ENCODE measurements at places on chromosomes 3 and 15.
A peak's percentile ranks its signal among the peaks of the same experiment; 100 is the strongest.

- peak; percentile 91 for DNase-seq
Measured at GRCh38 chr3:135965506-135966270, at the start of gene PPP2R3A. TSS of gene PPP2R3A (plus strand) at chr3:135965728. CDS start at chr3:136001499, 35,771 bp downstream.

- no peak for DNase-seq
Measured at GRCh38 chr3:182315313-182315712, 478.0 kb upstream of the ATP11B start.

DNA sequence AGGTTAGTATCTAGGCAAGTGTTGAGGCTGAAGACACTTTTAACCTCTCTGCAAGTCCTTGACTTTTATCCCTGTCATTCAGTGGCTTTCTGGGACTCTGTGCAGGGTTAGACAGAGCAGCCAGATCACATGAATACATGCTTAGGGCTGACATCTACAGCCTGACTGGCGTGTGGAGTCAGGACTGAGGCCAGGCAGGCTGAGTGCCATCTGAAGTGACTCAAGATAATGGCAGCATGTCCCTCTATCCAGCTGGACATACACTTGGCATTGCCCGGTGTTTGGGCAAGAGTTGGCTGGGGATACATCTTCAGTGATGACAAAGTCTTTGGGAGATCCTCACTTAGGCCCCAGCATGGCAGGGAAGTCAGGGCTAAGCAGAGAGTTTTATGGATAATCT, 22.4 kb downstream of the DUOX2 start:
- no peak for DNase-seq

GRCh38 chr3:107981471-107982111, 109.2 kb downstream of the CD47 start:
- peak; percentile 14 for DNase-seq

DNA sequence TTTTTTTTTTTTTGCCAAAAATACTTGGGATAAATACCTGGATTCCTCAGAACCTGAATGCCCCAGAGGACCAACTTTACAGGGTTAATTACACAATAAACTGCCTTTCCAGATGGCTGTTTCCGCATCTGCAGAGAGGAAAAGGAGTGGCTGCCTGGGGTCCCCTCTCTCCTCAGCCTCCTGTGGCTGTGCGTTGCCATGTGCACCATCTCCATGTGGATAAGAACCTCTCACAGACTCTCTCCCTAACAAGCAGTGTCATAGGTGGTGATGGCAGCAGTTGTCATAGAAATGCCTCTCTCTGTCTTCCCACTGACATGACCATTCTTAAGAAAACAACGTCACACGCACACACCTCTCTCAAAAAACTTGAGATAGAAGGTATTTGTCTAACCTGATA, 179.4 kb downstream of the RPLP1 start:
- no peak for DNase-seq

DNA sequence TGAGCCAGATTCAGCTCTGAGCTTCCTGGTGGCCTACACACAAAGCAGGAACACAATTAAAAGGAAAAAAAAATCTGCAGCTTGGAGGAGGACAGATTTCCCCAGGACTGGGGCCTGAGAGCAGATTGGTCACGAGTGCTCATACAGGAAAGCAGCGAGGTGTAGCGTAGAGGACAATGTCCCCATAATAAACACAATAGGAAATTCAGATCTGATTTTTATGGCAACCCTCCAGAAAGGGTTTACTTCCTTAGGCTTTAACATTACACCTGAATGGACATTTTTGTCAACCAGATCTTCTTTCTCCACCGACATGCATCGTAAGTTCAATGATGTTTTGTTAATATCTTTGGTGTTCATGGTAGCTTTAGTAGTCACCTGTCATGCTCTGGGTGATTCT, 23.3 kb downstream of the SLC6A20 start:
- no peak for DNase-seq

GRCh38 chr3:140145528-140145927, 210.5 kb downstream of the CLSTN2 start:
- no peak for DNase-seq

GRCh38 chr15:44584162-44584749, 47.3 kb downstream of the EIF3J start:
- DNase-seq, result no peak

GRCh38 chr3:53863145-53863544, 16.8 kb downstream of the IL17RB start:
- DNase-seq, result no peak

GRCh38 chr3:94137377-94137776, 74.5 kb downstream of the NSUN3 start:
- no peak for DNase-seq

- no peak for DNase-seq
Measured at GRCh38 chr3:98557324-98558010, 25.7 kb downstream of the GPR15 start.

GRCh38 chr15:51803965-51804364, 25.5 kb upstream of the TMOD3 start:
- no peak for DNase-seq

- DNase-seq, result no peak
Measured at GRCh38 chr3:111236836-111237713, 165.5 kb downstream of the NECTIN3 start.

DNA sequence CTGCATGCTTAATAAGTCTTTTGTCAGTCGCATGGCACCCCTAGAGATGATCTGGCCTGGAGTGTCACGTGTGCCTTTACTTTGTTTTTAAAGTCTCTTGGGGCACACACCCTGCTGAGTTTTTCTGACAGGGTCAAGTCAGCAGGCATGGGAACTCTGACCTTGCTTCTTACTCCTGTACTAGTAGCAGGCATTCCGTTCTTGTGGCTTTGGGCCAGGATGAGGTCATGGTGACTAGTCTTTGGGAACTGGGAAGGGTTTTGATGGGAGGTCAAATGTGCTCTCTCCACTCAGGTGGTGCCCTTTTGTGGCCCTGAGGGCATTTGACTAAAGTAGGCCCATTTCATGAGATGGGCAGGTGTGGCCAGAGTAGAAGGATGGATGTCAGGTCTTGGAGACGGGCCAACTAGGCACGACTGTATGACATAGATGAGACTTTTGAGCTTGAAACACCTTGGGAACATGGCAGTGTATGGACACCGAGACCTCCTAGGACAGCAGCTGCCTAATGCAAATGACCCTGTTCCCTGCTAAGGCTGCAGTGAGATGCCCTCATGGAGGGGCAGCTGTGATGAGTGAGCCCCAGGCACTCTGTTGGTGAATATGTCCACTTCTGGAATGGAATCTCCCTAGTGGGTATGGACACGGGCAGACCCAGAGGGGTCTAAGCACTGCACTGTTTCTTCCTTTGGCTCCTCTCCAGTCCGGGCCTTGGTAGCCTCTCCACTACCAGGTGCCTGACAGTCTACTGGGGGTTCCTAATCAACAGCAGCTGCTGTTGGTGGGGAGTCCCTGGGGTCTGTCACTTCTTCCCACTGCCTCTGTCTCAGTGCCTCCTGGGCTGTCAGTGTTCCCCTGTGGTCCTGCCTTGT, 16.4 kb downstream of the SRPRB start:
- DNase-seq, result no peak

DNA sequence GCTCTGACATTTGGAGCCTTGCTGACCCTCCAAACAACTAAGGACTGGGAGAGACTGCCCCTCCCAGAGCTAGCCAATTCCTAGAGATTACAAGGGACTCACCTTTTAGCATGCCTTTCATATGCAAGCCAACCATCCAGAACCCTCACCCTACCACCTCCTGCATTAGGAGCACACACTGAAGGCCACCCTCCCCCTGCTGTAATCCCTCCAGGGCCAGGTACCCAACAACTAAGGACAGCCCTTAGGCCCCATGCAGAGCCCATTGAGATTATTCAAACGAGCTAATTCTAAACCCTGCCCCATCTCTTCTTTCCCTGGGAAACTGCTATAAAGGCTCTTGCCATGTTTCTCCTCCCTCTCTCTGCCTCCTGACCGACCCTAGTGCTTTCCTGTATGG, 352.6 kb downstream of the ERC2 start:
- DNase-seq, result no peak

GRCh38 chr3:65412588-65412987, 626.1 kb downstream of the MAGI1 start:
- DNase-seq, result peak; percentile 5

DNA sequence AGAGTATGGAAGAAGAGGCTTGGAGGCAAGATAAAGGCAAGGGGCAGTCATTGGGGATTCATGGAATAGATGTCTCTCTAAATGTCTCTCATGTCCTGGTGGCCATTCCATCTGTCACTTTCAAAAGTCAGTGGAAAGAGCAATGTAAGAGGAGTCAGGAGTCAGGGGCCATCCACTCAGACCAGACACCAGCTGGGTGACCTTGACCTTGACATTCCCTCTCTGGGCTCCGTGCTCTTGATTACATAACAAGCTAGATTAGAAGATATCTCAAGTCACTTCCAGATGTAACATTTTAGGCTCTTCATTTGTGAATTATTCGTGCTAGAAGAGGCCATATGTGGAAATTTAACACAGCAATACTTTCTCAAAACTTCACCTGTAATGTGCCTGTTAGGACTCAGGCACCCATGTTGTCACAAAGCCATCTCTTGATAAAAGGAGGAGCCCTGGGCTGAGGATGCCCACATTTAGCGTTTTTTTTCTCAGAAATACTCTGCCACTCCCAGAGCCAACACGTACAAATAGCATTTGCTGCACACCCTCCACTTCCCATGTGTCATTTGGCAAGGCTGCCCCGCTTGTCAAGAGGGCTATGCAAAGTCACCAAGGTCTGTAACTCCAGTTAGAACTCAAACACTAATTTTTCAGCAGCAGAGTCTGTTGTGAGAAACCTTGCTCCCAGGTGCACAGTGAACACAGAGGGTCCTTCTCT, 321.7 kb downstream of the RORA start:
- no peak for DNase-seq

GRCh38 chr3:73094951-73095350, 33.5 kb downstream of the EBLN2 start:
- no peak for DNase-seq

DNA sequence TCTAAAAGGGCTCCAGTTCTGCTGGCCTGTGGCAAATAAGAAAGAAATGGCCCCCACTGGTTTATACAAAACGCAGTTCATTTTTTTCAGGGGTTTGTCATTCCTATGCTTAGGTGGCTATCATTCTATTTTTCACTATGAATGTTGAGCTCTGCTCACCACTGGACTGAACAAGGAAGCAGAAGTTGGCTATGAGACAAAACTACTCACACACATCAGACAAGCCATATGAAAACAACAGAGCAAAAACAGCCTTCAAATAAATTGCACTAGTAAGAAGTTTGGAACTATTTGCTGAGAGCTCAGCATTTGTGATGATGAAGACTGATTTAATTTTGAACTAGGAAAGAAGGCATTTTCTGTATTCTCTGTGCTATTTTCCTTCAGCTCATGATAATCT, 328.5 kb downstream of the MECOM start:
- DNase-seq, result no peak

DNA sequence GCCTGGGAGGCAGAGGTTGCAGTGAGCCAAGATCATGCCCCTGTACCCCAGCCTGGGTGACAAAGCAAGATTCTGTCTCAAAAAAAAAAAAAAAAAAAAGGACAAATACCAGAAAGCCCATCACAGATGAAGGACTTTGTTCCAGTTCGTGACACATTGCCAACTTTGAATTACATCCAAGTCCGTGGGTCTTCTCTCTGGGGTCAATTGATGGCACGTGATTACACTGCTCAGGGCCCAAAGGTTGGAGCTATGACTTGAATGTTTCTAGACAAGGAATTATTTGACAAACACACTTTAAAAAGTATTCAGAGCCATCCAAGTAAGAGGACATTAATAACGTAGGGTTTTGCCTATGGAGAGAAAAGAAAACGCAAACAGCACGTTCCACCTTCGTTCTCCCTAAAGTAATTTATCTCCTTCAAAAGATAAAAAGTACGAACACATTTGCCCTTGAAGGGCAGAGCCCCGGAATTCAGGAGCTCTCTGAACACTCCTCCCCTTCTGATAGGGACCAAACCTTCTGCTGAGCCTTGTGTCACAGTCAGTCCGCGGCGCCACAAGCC, 31.3 kb upstream of the ST3GAL6 start:
- no peak for DNase-seq

DNA sequence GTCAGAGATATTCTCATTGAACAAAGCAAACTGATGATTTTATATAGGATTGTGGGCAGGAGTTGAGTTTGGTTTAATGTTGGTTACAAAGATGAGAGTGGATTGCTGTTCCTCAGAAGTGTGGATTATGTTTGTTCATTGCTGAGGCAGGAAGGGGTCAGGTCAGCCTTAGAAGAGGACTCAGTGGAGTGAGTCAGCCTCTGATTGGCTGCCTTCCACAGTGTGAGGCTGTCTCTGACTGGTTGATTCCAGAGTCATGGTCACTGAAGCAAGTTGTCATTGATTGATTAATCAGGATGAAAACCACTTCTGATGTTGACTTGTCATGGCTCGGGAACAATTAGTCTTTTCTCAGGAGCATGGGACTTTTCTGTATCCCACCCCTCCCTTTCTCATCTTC, 36.2 kb downstream of the KBTBD12 start:
- DNase-seq, result no peak

DNA sequence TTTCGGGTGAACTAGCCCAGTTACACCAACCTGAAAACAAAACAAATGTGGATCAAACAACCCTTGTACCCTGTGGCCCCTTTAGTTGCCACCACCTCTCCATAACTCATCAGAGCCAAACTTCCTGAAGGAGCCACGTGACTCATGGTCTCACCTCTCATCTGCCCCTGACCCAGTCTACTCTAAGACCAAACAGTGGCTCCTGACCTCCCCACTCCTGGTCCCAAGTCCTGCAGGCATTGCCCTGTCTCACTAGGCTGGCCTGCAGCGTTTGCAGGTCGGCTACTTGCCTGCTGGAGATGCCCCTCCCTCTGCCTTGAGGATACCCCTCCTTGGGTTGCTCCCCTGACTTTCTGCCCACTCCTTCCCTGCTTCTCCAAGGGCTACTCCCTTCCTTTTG, 23.1 kb downstream of the SLC6A11 start:
- no peak for DNase-seq

DNA sequence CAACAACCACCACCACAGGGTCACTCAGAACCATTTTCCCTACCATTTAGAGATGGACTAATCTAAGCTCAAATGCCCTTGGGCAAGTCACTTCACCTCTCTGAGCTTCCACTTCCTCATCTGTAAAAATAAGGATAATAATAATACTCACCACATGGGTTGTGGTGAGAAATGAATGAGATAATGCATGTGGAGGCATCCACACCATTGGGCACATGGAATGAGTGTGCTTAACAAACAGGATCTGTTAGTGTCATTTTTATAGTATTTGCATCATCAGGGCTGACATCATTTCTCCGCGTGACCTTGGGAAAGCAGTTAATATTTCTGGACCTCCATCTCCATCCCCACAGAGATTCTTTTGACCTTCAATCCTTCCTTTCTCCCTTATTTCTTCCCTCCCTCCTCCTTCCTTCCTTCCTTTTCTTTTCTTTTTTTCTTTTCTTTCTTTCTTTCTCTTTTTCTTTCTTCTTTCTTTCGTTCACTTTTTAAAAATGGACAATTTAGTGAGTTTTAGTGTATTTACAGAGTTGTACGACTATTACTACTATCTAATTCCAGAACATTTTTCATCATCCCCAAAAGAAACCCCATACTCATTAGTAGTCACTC, 7.7 kb upstream of the RFT1 start:
- no peak for DNase-seq

DNA sequence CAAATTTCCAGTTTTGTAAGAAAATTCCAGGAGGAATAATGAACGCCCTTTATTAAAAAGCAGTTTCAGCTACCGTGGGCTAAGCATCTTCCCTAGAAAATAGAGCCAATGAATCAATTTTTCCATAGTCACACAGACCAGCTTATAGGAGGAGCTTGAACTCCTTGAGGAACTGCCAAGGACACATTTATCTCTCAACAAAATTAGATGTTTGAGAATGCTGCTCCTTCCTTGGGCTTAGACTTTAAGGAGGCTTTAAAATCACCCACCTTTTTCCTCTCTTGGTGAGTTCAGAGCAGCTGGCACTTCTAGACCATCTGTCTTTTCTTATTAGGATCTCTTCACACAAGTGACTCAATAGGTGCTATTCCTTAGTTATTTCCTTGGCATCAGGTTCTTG, 588.0 kb downstream of the SQOR start:
- no peak for DNase-seq

Data from amygdala (tissue), 56 donors.